ENCODE measurements at places on chromosomes 6 and 20.

DNA sequence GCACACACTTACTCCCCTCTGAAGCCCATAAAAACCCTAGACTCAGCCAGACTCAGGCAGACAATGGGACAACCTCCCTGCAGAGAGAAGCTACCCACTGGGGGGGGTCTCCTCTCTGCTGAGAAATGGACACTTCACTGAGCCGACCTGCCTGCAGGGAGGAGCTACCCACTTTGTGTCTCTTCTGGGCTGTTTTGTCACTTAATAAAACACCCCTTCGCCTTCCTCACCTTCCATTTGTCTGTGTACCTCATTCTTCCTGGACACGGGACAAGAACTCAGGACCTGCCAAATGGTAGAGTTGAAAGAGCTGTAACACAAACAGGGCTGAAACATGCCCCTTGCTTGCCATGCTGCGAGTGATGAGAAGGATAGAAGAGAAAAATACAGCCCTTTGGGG lies 151.7 kb upstream of the HDDC2 start:
- DNase-seq, result no peak

DNA sequence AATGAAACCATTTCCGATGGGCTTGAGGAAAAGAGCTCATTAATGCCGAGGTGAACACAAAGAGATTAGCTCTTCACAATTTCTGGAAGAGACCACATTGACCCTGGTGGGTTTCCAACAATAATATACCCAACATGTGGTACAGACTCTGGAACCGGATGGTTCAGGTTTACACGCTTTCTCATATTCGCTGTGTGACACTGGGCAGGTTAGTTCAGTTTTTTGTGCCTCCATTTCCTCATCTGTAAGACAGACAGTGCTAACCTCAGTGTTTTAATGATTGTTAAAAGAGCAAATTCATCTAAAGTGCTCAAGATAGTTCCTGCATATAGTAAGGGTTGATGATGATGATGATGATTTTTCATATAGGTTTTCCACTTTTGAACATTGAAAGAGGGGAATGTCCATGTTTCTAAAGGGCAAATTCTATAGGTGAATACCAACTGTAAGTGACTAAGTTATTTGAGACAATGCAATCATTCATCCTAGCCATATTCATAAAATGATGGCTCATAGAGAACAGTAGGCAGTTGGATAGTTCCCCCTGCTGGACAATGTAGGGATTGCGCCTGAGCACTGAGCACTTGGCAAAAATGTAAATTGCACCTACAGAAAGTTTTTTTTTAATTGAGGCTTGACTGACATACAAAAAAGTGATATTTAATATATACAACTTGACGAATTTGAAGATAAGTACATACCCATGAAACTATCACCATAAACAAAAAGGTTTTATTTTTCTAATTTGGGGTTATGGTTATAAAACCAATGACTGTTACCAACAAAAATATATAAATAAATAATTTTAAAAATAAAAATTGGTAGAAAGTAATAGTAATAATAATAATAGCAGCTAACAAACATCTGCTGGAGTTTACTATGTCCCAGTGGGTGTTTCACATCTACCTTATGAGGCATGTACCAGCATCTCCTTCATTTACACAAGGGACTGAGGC lies 2.1 kb upstream of the PERP start:
- DNase-seq, result peak; percentile 84

- DNase-seq, result no peak
Observed at GRCh38 chr20:33645396-33645795, 16.7 kb upstream of the C20orf144 start.

GRCh38 chr20:51489611-51490010 lies 52.9 kb downstream of the NFATC2 start:
- DNase-seq, result no peak

DNA sequence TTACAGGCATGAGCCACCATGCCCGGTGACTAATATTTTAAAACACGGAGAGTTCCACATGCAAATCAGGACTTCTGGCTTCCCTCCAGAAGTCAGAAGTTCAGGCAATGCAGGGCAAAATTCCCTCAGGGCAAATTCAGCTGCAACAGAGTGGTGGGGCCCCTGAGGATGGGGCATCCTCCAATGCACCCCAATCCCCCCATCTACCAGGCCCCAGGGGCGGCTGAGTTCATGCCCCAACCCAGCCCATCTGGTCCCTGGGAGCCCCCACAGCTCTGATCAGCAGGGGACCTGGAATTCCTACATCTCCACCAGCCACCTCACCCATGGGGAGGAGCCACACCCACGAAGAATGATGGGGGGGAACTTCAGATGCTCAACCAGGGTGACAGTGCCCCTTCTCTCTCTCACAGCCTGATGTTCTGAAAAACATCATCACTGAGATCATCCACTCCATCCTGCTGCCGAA lies 22.6 kb downstream of the BPIFB1 start:
- DNase-seq, result no peak

DNA sequence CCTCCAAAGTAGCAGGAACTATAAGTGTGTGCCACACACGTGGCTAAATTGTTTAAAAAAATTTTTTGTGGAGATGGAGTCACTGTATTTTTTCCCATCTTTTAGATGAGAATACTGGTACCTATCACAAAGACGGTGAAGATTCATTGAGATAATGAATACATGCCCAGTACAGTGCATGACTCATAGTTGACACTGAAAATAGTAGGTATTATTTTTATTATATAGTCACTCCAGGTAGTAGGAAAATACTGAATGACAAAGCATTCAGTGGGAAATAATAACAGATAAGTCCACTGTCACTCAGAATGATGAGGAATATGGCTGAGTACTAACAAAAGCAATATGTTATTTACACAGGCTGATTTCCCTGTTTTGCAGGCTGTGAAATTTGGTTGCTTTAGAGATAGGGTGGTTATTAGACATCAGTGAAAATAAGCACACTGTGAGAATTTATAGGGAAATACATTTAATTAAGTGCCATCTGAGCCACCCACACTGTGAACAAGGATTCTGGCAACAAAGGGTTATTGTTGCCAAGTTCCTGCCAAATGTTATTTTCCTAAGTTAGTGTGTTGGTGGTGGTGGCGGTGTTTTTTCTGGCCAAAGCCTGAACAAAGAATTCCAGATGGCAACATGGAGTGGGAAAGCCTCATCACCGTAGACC lies 129.8 kb upstream of the FOXQ1 start:
- no peak for DNase-seq

GRCh38 chr6:25056130-25056529 lies 120.4 kb upstream of the RIPOR2 start:
- no peak for DNase-seq

DNA sequence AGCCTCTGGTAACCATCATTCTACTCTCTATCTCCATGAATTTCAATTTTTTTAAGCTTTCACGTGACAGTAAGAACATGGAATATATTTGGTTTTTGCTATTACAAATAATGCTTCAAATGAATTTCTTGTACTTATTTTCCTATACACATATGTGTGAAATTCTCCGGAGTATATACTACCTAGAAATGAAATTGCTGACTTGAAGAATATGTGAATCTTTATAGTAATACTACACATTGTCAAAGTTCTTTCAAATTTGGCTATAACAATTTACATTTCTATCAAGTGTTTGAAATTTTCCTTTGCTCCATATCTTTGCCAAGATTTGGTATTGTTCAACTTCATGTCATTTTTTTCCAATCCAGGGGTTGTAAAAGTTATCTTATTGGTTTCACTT lies 11.6 kb upstream of the VGLL2 start:
- no peak for DNase-seq

- no peak for DNase-seq
Observed at GRCh38 chr20:62644802-62645496, 2.6 kb downstream of the SLCO4A1 start.

- no peak for DNase-seq
Observed at GRCh38 chr6:151154418-151154817, 85.3 kb upstream of the AKAP12 start.

GRCh38 chr6:1384549-1385128 lies 4.7 kb upstream of the FOXF2 start:
- DNase-seq, result no peak

DNA sequence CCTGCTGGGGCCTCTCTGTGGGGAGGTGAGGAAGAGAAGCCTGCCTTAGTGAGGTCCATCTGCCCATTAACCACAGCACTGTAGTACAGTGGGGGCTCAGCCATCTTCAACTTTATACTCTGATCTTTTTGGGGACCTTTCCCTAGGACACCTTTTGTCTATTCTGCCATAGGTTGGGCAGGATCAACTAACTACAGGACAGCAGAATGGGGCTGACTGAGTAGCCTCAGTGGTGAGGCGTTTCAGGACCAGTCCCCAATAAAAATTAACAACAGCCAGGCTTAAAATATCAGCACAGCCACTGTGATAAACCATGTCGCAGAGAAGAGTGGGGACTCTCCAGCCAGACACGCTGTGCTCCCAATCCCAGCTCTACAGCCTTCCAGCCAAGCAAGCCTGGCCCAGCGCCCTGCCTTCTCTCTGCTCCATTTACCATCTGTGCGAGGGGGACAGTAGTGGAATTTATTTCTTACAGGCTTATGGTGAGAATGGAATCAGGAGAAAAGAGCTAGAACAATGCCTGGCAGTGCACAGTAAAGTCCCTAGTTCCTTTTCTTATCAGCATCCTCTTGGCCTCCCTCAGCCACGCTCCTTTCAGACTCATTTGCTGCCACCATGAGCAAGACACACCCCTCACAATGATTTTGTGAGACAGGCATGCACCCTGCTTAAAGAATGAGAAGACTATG lies 75.5 kb downstream of the SLC22A23 start:
- no peak for DNase-seq

DNA sequence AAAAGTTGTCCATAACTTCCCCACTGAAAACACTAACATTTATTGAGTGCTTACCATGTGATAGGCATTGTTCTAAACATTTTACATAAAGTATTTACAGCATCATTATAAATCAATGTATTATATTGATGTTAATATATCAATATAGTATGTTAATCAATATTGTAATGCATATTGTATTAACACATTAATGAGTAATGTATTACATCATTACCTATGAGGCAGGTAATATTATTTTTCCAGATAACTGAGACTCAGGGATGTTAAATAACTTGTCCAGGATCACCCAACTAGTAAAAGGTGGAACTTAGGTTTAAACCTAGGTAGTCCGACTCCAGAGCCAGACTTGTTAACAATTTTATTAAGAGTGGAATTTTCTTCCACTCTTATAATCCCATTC lies 12.2 kb upstream of the TREM2 start:
- no peak for DNase-seq

- DNase-seq, result no peak
Observed at GRCh38 chr20:2890742-2891141, 17.5 kb downstream of the PTPRA start.

DNA sequence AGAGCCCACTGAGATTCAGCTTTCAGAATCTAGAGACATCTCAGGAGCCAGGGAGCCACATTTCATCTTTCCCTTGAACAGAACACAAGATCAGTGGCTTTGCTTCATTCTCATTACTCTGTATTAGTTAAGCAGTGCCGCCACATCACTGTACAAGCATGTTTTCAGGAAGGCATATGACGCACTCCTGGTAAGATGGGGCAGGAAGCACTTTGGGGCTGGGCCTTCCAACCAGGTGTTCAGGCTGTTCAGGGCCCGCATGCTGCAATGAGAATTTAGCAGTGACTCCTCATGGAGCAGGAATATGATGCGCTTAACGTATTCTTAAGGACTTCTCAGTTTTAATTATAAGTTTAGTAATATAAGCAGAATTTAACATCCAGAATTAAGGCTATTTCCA lies 29.7 kb upstream of the GNRH2 start:
- DNase-seq, result no peak

GRCh38 chr6:148274809-148275208 lies 67.8 kb upstream of the SASH1 start:
- no peak for DNase-seq

- no peak for DNase-seq
Observed at GRCh38 chr20:57223648-57224489, 42.6 kb downstream of the BMP7 start.

GRCh38 chr20:10658876-10659632 lies 14.7 kb downstream of the JAG1 start:
- no peak for DNase-seq

- DNase-seq, result no peak
Observed at GRCh38 chr20:37807471-37808232, 95.3 kb upstream of the VSTM2L start.

GRCh38 chr6:139330306-139330705 lies 38.5 kb upstream of the TXLNB start:
- no peak for DNase-seq

DNA sequence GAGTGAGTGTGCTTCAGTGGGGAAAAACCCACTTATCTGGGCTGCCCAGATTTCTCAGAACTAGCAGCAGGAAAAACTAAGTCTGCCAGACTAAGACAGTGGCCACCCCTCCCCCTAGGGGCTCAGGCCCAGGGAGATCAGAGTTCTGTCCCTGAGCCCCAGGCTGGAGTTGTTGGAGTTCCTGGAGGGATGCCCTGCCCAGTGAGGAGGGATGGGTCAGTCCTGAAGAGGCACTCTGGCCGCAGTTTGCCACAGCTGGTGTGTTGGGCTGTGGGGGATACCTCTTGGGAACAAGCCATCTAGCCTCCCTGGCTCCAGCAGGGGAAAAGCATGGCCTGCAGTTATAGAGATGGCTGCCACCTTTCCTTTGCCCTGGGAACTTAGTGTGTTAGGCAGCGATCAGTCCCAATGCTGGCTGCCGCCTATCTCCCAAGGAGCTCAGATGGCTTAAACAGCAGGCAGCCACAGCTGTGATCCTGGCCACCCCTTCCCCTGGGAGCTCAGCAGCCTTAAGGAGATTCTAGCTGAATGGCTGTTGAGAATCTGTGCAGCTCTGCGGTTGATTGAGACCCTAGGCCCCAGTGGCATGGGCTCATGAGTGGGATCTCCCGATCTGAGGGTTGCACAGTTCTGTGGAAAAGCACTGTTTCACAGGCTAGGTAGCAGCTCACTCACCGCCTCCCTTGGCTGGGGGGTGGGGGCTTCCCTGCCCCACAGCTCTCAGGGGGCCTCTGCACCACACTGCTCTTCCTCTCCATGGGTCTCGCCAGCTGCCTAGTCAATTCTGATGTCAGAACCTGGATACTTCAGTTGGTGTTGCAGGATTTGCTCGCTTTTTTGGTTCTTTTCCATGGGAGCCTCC lies 13.2 kb downstream of the SIRPG start:
- no peak for DNase-seq

DNA sequence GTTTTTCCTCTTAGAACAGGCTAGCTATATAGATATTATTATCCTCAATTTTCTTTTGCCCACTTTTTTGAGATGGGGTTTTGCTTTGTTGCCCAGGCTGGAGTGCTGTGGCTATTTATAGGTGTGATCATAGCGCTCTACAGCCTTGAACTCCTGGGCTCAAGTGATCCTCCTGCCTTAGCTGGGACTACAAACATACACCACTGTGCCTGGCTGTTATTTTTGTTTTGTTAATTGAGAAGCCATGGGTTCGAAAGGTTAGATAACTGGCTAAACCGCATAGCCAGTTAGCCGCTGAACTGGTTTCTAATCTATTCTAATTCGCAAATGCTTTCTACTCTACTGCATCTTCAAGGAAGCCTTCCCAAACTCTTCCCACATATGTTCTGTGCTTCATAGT lies 425.8 kb downstream of the CDKAL1 start:
- no peak for DNase-seq

GRCh38 chr6:68082086-68082485 lies 553.0 kb upstream of the ADGRB3 start:
- no peak for DNase-seq

Data from NCI-H345 (cell line).